ENCODE measurements at places on chromosomes 12 and 14.

- DNase-seq: peak; percentile 10
These were observed 2.0 kb upstream of the KRT75 start for GRCh38 chr12:52436000-52436827.

DNA sequence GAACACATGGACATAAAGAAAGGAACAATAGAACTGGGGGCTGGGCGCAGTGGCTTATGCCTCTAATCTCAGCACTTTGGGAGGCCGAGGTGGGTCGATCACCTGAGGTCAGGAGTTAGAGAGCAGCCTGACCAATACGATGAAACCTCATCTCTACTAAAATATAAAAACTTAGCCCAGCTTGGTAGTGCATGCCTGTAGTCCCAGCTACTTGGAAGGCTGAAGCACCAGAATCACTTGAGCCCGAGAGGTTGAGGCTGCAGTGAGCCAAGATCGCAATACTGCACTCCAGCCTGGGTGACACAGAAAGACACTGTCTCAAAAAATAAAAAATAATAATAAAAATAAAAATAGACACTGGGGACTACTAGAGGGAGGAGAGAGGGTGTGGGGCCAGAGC lies 154.5 kb downstream of the SEC23A start:
- DNase-seq: no peak

DNA sequence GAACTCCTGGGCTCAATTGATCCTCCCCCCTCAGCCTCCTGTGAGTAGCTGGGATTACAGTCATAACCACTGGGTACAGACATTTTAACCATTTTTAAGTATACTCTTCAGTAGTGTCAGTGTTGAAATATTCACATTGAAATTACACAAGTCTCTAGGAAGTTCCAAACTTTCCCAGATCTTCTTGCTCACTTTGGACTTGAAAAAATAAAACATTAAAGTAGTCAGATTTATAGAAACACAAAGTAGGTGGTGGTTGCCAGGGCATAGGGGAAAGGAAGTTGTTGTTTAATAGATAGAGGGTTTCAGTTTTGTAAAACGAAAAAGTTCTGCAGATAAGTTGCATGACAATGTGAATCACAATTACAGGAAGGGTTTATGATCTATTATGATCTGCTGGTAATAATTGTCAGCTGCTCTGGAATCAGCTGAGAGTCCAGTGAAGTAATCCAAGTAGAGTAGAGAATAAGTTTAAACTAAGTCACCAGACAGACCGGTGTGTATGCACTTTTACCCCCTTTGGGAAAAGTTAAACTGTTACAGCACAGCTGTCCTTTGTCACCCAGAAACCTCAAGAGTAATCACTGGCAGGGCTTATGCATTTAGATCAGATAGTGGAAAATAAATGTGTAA lies 27.4 kb downstream of the PCNX1 start:
- no peak for DNase-seq

GRCh38 chr14:103286968-103287850 lies 46.8 kb upstream of the EIF5 start:
- no peak for DNase-seq

DNA sequence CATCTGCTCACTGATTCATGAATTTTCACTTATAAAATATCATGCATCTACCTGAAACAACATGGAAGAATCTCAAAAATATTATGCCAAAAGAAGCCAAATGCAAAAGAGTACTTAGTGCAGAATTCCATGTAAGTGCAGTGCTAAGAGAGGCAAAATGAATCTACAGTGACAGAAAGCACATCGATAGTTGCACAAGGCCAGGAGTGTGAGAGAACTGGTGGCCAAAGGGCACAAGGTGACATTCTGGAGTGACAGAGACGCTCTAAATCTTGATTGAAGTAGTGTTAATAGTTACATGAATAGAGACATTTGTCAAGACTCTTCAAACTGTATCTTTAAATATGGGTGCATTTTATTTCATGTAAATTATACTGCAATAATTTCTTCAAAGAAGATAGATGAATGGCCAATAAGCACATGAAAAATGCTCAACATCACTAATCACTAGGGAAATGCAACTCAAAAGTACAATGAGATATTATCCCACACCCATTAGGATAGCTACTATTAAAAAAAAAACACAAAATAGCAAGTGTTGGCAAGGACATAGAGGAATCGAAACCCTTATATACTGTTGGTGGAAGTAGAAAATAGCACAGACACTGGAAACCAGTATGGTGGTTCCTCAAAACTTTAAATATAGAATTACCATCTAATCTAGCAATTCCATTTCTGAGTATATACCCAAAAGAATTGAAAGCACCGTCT lies 71.7 kb upstream of the KICS2 start:
- no peak for DNase-seq

- no peak for DNase-seq
These were observed 51.3 kb downstream of the RMST start for GRCh38 chr12:97513950-97514349.

DNA sequence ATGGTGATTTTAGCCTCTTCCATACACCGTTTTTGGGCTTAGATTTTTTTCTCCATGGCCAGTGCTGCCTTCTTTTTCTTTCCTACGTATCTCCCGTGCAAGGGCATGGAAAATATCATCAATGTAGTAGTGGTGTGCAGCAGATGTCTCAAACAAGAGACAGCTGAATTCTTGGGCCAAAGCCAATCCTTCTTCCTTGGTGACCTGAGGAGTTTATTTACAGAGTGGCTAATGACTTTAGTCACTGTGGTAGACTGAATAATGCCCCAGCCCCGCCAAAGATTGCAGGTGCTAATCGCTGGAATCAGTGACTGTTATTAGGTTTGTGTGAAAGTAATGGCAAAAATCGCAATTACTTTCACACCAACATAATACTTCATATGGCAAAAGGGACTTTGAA lies 235.5 kb upstream of the NOS1 start:
- DNase-seq: no peak

DNA sequence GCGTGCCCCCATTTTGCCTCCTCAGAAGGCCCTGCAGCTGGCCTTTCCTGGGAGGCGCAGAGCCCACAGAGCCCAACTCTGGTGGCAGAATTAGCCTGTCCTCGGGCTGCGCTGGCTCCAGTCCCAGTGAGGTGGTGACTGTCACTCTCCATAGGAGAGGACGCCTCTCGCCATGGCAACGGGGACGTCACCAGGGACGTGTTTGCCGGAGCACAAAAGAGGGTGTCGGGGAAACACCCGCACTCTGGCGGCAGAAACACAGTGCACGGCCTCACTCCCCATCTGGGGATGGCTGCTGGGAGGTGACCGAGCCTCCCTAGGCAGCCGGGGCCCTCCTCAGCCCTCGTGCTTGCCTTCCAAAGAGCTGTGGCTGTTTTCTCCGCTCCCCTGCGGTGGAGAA lies 50.2 kb upstream of the NCOR2 start:
- no peak for DNase-seq

- DNase-seq: no peak
These were observed 147.1 kb upstream of the SLCO1C1 start for GRCh38 chr12:20547816-20548575.

GRCh38 chr12:262817-263216 lies at the start of gene SLC6A13:
SLC6A13 (minus strand) TSS chr12:262836; CDS start chr12:260052, 2,784 bp downstream.
- no peak for DNase-seq

- no peak for DNase-seq
These were observed 479 bp downstream of the KDM5A start for GRCh38 chr12:388541-389141.
